Kidney (tissue), 22 donors: ENCODE measurements at places on chromosomes 1 and 21. TPM values are rescaled to one million over a fixed set of nuclear protein-coding genes. Genes with fewer than 3 reads are reported as not detected.
A peak's percentile ranks its signal among the peaks of the same experiment; 100 is the strongest.

The S100A9 gene
- 271 TPM for total RNA-seq

The ZNF648 gene
- not detected for total RNA-seq

The PGLYRP4 gene
- total RNA-seq, result not detected

The CYP4A22 gene
- 4.1 TPM for total RNA-seq

The PCP4 gene
- 26.9 TPM for total RNA-seq

The KRTAP19-3 gene
- total RNA-seq, result not detected

The KRTAP19-1 gene
- total RNA-seq, result not detected

The INKA2 gene
- 5.6 TPM for total RNA-seq

The TSACC gene
- total RNA-seq, result not detected

The NPHS2 gene
- 1.2 TPM for total RNA-seq

The RSPO1 gene
- 0.19 TPM for total RNA-seq

The SFN gene
- 44.7 TPM for total RNA-seq

The GPR25 gene
- total RNA-seq, result 0.19 TPM

The LYPD8 gene
- total RNA-seq, result 3.2 TPM

- DNase-seq, result no peak
Measured at GRCh38 chr1:237386362-237387143, 344.6 kb downstream of the RYR2 start.

DNA sequence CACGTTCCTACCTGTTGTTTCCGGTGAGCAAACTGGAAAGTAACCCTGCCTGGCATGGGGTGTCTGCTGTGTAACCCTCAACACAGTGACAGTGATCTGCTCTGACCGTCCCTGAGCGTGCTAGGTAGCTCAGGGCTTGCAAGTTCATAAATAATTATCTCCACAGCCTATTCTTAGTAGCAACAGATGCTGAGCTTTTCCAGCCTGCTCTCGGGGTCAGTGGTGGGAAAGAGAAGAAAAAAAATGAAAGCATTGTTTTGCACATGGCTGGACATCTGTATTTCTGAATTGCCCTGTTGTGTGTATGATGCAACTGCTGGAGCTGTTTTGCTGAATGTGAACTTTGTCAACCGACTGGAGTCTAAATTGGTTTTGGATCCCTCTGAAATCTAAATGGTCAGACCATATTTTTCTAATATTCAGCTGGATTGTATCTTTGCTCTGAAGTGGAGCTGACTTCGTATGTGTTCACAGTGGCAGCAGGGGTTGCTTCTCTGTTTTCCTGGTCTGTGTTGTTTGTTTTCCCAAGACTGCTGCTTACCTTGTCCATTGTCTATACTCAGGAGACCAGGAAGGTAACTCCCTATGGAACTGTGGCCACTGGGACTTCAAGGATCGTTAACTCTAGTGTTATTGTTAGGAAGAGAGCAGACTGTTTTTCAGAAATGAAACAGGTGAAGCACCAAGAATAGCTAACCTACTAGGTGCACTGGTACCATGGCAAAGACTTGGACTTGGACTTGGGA, 27.0 kb downstream of the TGFB2 start:
- DNase-seq, result no peak

DNA sequence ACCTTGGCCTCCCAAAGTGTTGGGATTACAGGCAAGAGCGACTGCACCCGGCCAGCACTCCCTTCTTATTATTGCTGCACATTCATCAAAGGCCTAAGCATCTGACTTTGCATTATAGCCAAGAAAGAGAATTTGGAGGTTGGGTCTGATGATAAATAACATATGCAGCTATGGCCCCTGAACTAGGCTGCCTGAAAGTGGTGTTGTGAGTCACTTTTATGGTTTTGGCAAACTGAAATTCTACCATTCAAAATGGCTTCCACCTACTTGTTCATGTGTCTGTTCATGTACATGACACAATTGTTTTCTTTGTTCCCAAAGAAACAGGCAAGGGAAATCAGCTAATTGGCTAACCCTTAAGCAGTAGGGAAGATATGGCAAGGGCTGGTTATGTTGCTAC, 25.0 kb upstream of the UAP1 start:
- DNase-seq, result no peak

DNA sequence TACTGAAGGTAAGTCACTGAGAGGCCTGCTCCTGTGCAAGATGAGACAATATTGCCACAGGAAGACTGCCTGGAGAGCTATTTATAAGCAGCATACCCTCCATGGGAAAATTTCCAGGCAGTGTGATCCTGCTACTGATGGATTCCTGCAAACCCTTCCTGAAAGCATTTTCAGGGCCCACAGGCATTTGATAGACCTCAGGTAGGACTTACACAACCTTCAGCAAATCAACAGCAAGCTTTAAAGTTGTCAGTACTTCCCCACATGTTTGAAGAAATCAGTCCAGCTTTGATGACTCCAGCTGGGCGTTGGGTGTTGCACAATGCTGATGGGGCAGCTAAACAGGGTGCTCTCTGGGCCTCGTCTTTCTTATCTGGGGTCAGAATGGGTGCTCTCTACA, 108.8 kb downstream of the PLXNA2 start:
- DNase-seq, result no peak

GRCh38 chr1:73911849-73912248, 286.1 kb downstream of the LRRIQ3 start:
- DNase-seq, result no peak

DNA sequence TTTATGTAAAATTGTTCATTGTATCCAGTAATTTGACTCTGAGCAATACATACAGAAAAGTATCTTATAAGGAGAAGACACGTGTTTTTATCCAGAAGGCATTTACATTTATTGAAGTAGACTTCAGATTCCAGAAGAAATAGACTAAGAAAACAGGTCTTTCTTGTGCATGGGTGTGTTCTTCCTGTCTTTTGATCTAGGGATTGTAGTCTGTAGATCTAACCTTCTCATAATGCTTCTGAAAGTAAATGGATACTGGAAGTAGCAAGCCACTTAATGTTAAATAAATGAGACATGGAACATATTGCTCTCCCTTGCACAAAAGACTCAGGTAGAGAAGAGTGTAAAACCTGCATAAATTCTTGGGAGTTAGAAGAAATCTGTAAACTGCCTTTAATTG, 853.2 kb upstream of the B3GALT2 start:
- DNase-seq, result no peak

DNA sequence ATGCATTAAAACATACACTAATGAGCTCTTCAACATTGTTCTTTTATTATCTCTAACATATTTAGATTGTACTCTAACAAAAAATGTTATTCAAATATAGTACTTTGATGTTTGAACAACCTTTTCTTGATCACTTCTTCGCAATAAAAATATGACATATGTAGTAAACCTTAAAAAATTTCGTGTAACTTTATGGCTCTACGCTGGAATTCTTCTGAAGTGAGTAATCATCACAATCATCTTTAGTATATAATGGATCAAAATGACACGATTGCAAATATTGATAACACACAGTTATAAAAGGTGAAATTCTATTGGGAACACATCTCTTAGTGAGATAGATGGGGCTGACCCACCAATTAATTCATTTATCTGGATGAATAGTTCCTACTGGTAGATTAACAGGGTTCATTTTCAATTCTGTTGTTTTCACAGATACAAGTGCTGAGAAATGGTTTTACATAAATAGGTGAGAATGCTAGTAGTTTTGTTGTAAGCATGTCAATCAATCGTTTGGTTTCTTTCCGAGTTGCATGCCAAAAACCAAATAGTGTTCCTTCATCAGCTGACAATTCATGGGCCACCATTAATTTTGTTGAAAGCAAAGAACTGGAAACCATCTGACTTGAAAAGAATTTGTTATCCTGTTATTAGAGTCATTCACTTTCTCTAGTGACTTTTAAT, 1.5 kb upstream of the ZMPSTE24 start:
- no peak for DNase-seq

- peak; percentile 89 for DNase-seq
Measured at GRCh38 chr1:18950401-18951026, 6.0 kb downstream of the IFFO2 start.

GRCh38 chr1:58908561-58909560, 125.0 kb upstream of the JUN start:
- no peak for DNase-seq

GRCh38 chr1:55053265-55053954, 14.1 kb downstream of the PCSK9 start:
- no peak for DNase-seq

- DNase-seq, result no peak
Measured at GRCh38 chr21:44416193-44416592, 39.1 kb upstream of the LRRC3 start.

GRCh38 chr1:54886724-54887664, at the start of gene DHCR24:
DHCR24 (minus strand) TSS chr1:54887195; CDS start chr1:54887119, 76 bp downstream.
- peak; percentile 94 for DNase-seq

- no peak for DNase-seq
Measured at GRCh38 chr1:224245188-224245587, 62.1 kb downstream of the DEGS1 start.

DNA sequence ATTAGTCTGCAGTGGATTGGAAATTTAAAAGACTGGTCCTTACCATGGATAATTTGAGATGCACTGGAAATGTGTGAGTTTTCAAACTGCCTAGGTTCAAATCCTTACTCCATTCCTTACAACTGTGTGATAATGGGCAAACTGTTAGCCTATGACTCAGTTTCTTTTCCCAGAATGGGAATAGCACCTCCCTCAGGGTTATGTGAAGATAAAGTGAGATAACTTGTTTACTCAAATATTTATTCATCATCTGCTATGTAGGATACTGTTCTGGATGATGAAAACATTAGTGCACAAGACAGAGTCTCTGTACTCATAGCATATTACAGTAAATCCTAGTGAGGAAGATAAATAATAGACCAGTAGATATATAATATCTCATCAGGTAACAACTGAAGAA, 28.6 kb downstream of the LRIG2 start:
- DNase-seq, result no peak

DNA sequence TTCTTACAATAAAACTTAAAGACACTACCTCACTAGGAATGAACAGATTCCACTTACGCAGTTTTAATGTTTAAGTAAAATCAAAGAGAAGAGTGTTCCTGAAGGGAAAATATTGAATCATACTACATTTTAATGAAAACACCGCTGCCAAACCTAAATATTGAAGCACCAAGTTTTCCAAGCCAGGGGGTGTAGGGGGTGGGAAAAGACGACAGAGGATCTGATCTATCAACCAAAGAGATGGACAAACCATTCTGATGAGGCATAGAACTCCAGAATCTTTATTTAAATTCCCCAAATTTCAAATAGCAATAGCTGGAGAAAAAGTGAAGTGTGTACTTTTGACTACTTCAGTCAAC, 1.2 kb downstream of the ELK4 start:
- no peak for DNase-seq

- DNase-seq, result no peak
Measured at GRCh38 chr21:32834211-32834915, 62.8 kb upstream of the PAXBP1 start.

DNA sequence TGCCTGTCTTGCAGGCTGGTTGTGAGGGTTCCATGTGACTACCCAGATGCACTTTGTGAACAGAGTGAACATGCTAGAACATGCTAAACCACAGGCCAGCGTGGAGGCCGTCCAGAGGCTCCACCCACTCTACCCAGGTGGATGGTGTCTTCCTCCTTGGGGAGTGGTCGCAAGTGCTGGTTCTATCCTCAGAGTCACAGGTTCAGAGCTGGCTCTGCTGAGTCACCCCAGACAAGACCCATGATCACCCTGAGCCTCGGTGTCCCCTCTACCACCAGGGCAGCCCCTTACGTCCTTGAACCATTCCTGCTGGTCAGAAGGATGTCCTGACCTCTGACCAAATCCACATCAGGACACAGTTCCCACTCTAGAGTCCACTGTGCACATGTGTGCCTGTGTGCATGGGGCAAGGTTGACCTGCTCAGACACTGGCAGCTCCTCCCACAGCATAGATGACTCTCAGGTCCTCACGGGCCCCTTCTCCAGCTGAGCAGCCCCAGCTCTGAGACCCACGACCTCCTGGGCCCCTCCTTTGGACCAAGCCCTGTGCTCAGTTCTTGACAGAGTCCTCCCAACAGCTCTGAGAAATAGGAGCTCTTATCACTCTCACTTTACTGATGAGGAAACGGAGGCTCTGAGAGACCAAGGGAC, 391.8 kb downstream of the MATN1 start:
- peak; percentile 6 for DNase-seq

DNA sequence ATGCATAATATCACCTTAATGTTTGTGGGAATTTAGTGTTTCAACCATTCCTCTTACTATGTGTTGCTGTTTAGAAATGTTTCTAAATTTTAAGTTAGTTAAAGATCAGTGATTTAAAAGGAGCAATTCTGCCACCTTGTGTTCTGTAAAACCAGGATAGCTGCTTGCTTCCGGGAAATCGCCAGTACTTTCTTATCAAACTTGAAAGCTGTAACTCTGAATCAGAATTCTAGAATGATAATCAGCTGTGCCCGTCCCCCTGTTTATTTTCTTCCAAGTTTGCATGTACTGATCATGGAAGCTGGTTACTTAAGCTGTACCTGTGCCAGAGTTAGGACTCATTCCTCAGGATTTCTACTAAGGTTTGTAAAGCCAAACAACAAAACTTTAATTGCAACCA, 656.4 kb downstream of the LTN1 start:
- no peak for DNase-seq

DNA sequence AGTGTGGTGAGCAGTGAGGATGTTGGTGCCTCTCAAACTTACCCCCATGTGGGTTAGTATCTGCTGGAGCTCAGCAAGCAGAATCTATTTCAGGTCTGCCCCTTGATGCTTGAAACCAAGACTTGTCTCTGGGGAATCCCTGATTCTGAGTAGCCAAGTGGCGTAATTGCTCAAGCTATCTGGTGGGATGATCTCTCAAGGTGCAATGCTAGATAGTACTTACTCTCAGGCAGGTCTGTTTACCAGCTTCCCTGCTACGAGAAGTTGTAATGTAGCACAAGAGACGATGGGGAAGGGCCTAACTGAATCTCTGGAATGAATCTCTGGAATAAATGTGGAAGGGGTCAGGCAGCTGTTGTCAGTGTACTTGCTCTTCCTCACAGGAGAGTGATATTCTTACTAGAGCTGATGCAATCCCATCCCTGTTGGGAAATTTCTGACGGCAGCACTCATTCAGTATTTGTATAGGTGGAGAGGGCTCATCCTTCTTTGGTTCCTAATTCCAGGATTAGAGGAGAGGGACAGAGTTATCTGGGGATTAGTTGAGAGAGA, 65.4 kb downstream of the MACF1 start:
- DNase-seq, result no peak

DNA sequence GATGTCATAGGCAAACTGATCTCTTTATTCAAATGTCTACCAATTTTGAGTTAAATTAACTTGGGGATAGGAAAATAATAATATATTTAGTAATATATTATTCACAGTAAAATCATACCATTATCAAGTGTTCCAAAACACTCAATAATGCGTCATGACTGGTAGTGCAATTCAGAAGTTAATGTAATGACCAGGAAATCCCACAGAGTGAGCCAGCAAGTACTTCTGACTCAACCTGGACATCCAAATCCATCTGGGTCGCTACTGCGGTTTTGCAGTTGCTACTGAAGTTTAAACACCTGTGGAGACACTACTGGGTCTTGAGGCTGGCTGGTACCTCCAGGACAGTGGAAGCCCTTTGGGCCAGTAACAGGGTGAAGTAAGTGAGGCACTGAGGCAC, 44.8 kb downstream of the DPYD start:
- DNase-seq, result no peak

DNA sequence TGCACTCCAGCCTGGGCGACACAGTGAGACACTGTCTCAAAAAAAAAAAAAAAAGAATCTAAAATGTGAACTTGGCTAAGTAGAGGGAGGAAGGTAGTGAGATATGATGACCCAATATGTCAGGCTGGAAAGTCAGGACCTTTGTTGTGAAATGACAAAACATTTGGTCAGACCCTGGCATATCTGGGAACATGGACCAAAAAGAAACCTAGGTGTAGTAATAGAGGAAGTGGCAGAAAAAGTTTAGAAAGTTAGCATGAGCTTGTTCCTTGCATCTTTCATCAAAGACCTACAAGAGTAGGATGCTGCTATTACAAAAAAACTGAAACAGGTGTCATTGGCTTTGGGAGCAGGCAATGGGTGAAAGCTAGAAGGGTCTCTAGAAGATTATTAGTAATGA, 7.3 kb upstream of the S100A3 start:
- DNase-seq, result no peak
